ENCODE measurements at places on chromosomes 11 and 22.
A peak's percentile ranks its signal among the peaks of the same experiment; 100 is the strongest.

DNA sequence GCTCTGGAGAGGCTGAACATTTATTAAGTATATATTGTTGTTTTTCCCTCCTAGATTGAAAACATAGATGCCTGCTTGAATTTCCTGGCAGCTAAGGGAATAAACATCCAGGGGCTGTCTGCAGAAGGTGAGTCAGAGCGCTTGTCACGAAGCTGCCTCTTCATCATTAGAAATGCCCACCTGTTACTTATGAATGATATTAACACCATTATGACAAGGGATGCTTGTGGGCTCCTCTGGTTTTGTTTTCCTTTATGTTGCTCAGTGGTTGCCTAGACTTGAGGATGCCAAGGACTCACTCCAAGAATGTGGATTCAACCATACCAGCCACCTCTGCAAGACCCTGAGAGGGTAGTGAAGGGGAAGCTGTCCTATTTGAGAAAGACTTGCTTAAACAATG, 156.2 kb downstream of the NAV2 start:
- no peak for DNase-seq

DNA sequence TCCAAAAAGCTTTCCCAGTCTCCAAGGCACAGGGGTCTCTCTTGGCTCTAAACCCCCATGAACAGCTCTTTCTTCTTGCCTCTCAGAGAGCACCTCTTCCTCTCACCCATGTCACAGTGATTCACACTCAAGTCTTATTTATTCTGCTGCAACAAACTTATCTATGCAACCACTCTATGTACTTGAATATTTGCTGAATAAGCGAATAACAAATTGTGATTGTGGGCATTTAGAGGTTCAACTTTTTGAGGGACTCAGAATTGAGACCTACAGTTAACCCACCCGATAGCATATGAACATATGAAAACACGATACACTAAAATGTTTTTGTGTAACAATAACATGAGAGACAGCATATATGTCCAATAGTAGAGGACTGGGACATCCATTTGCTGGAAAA, 137.1 kb upstream of the NARS2 start:
- DNase-seq: no peak

DNA sequence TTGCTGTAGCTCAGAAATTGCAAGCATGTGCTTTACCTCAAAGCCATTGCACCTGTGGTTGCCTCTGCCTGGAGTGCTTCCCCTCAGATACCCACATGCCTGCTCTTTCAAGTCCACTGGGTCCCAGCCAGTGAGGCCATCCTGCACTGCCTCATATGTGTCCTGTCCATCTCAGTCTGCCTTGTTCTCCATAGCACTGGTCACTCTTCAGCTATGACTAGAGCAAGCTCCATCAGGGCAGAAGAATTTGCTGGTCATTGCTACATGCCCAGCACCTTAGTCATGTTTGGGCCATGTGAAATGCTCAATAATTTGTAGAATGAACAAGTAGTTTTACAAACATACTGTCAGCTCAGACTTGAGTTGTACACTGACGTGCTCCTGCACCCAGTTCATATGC, 64.4 kb upstream of the HORMAD2 start:
- DNase-seq: no peak

- DNase-seq: no peak
Measured at GRCh38 chr11:118010738-118011461, 24.7 kb downstream of the IL10RA start.

GRCh38 chr11:65493367-65494176, 5.3 kb upstream of the MALAT1 start:
- DNase-seq: no peak

- DNase-seq: no peak
Measured at GRCh38 chr11:119222891-119223290, 16.8 kb downstream of the CBL start.

- no peak for DNase-seq
Measured at GRCh38 chr22:44032126-44032730, 8.1 kb downstream of the PARVB start.

GRCh38 chr11:95674657-95675358, 114.8 kb downstream of the FAM76B start:
- no peak for DNase-seq

GRCh38 chr11:115581871-115582639, 77.8 kb upstream of the CADM1 start:
- DNase-seq: peak; percentile 57
